ENCODE measurements at places on chromosomes 6 and 20. TPM values are rescaled to one million over a fixed set of nuclear protein-coding genes. Genes with fewer than 3 reads are reported as not detected.
A peak's percentile ranks its signal among the peaks of the same experiment; 100 is the strongest.

GRCh38 chr6:34132486-34133185 lies 13.3 kb downstream of the GRM4 start:
- DNase-seq: no peak

- DNase-seq: peak; percentile 96
Measured at GRCh38 chr6:36885461-36886401, at the start of gene C6orf89. Gene C6orf89, plus strand, starts transcription at chr6:36885952. Its CDS starts 13,493 bp downstream, at chr6:36899445.

DNA sequence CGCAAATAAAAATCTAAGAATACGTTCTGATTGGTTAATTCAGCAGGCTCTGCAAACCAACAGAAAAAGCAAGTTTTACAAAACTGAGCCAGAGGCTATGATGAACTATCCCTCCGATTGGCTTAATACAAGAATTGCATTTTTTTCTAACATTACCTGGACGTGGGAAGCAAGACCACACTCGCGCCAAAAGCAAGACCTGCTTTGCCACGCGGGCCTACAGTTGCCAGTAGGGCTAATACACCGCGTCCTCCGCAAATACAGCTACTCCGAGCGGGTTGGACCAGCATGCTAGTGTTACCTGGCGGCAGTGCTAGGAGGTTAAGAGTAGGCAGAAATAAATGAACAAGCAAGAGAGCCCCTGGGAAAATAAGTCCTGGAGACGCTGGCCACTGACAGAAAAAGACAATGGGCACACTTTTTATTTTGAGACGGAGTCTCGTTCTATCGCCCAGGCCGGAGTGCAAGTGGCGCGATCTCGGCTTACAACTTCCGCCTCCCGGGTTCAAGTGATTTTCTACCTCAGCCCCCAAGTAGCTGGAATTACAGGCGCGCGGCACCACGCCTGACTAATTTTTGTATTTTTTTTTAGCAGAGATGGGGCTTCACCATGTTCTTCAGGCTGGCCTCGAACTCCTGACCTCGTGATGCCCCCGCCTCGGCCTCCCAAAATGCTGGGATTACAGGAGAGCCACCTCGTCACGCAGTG lies 131.9 kb upstream of the BTN3A2 start:
- no peak for DNase-seq

DNA sequence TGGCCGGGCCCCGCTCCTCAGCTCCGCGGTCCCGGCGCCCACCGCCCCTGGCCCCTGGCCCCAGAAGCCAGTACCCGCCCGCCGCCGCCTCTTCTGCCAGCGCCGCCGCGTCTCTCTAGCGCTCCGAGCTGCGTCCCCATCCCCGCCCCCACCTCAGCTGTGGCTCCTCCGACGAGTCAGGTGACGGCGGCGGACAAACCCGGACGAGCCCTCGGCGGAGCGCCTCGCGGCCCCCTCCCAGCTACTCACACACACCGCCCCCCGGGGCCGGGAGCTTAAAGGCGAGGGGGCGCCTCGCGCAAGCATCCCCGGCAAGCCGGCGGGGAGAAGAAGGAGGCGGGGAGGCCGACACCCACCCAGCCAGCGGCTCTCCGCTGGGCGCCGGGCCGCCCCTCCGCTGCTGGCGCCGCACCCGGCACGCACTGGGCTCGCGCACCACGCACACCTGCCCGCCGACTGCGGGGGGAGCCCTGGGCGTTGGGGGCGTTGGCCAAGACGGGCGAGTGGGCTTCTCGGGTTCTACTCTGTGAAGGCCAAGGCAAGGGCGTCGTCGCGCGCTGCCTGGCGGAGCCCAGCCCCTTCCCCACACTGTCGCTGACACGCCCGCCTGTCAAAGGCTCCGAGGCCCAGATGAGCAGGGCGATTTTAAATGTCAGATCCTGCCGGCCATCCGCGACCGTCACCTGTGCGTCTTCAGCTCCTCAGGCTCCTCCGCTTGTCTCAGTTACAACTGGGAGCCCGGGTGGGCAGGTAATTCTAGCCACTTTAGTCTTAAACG lies at the start of gene SNAP91:
SNAP91 (minus strand) TSS at position 132 of the 778 bp plus-strand sequence. CDS start 1,174 bp downstream, outside the sequence.
- DNase-seq: no peak

The TUBB2B gene
- total RNA-seq: 0.42 TPM

The XKR7 gene
- total RNA-seq: not detected

The BCAS1 gene
- total RNA-seq: 0.40 TPM
